SK-MEL-5 (cell line): ENCODE measurements at places on chromosomes 16 and 17. TPM values are rescaled to one million over a fixed set of nuclear protein-coding genes. Genes with fewer than 3 reads are reported as not detected.

GRCh38 chr17:7884581-7885366 is 3.8 kb upstream of the CHD3 start:
- DNase-seq, result no peak

FOXC2 gene
- not detected in 2 replicates for total RNA-seq

GRCh38 chr17:33929181-33929724 is 325.8 kb upstream of the CCL2 start:
- no peak for DNase-seq

SLC38A8 gene
- 9.0 and 11.7 TPM in 2 replicates for total RNA-seq

GRCh38 chr16:4561596-4561995 is 5.5 kb downstream of the C16orf96 start:
- no peak for DNase-seq

CLEC3A gene
- not detected in 2 replicates for total RNA-seq

DNA sequence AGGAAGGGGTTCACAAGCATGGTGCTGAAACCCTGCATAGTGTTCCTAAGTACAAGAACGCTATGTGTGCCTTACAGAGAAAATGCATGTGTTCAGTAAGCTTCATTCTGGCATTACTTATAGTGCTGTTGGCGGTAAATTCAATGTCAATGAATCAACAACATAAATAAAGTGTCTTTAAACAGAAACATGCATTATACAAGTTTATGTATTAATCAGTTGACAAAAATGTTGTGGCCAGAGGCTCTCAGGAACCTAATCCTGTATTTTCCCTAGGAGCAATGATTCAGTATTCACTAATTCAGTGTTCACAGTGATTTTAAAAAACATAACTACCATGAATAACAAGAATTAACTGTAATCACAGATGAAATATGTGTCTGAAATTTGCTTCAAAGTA is 47.1 kb upstream of the MYOCD start:
- DNase-seq, result no peak

TERB1 gene
- not detected in 2 replicates for total RNA-seq

CA4 gene
- total RNA-seq, result not detected in 2 replicates

- DNase-seq, result no peak
These were observed 211.8 kb downstream of the ENGASE start for GRCh38 chr17:79286440-79286839.

KRT31 gene
- not detected in 2 replicates for total RNA-seq

CTRB1 gene
- total RNA-seq, result not detected in 2 replicates

DNA sequence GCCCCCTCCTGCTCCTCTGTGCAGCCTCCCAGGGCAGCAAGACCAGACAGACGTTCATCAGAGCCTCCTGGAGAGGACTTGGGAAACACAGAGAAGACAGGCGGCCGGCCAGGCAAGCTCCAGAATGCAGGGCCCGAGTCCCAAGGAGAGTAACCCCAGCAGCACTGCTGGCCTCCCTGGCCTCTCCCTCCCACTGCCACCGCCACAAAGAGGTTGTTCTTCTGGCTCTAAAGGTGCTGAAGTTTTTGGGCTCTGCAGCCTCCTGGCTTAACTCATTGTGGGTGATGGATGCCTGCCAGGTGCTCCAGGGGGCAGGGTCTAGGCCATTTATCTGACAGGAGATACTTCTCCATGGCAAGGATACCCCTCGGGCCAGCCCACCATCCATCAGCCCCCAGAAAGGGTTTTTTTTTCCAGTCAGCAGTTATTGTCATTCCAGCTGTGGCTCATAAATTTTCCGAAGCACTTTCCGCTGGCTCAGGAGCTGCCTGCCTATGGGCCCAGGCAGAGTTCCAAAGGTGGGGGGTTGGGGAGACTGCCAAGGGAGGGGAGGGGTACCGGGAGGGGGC is 32.0 kb upstream of the MRPS23 start:
- DNase-seq, result no peak

SLC13A2 gene
- not detected in 2 replicates for total RNA-seq

GRCh38 chr17:82000803-82001570 is 21.7 kb downstream of the CENPX start:
- no peak for DNase-seq

DNA sequence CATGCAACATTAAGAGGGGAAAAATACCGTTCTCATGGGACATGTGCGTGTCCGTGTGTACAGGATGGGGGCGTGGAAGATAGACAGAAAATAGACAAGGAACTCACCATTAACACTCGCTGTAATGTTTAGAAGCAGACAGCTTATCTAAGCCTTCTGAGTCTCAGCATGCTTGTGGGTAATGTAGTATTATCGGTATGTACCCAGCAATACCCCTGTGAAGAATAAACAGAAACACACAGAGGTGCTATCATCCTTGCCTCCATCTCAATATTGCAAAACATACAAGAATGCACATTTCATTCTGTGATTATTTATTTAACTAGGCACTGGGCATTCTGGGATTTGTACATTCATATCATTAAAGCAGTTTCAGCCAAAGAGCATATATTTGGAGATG is 42.0 kb upstream of the RBFOX1 start:
- no peak for DNase-seq

- peak; percentile 77 for DNase-seq
These were observed 475.9 kb upstream of the CCL2 start for GRCh38 chr17:33779234-33779591.

- DNase-seq, result no peak
These were observed 6.2 kb downstream of the RPS6KB1 start for GRCh38 chr17:59899099-59899498.

GOT2 gene
- 50.1 and 51.1 TPM in 2 replicates for total RNA-seq

GRCh38 chr17:81681672-81682071 is 1.9 kb downstream of the ARL16 start:
- DNase-seq, result no peak

DNA sequence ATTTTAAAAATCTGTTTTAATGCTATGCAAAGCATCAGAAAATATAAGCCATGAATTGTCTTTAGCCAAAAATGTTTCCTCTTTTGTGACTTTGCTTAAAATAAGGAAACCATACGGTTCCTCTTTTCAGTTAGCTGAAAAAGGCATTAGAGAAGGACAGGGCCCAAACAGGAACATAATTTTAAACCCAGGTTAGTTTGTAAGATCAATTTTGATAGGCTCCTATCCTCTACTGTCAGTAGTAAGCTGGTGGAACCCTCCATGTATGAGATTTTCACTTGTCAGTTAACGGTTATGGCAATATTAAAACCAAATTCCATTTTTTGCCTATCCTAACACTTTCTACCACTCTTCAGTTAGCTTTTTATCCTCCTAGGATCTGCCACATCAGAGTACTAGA is 4.3 kb downstream of the EVI2B start:
- no peak for DNase-seq

DNA sequence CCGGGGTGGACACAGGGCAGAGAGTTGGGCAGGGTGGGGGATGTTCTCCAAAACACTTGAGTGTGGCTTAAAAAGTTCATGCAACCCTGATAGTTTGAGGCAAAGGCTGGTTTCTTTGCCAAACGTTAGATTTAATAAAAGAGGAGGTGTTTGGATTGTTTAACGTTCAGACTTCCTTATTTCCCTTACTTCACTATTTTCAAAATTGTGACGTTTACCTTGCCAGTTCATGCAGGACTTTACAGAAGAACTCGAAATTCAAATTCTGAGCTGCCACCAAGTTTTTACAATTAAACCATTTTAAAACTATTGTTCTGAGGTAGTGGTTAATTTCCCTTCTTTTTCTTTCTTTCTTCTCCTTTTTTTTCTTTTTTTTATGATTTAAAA is 5.5 kb downstream of the SEC14L1 start:
- no peak for DNase-seq

ARL2BP gene
- 52.3 and 55.7 TPM in 2 replicates for total RNA-seq

TP53TG3F gene
- not detected in 2 replicates for total RNA-seq

SAMD14 gene
- 0.03 TPM in 1 of 2 replicates, not detected in the other for total RNA-seq

GALR2 gene
- total RNA-seq, result 0.13 and 1.0 TPM in 2 replicates

DNA sequence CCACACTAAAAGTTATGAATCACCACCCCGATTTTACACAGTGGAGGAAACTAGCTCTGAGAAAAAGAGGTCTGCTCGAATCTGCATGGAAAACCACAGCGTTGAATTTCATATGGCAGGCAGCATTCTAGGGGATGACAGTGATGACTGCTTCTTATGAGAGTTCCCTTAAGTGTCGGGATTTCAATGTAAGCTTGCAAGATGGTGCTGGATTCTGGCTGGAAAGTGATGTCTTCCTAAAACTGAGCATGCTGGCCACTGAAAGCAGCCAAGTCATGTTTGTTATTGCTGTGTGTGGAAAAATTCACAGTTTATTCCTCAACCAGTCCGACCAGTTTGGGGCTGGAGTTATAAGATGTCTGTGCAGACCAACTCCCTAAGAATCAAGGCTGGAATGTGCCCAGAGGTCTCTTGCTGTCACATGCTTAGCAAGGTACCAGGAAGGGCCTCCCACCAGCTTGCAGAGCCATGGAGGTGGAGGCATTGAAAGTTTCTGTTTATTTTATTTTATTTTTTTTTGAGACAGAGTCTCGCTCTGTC is 37.2 kb upstream of the GAN start:
- no peak for DNase-seq

DNA sequence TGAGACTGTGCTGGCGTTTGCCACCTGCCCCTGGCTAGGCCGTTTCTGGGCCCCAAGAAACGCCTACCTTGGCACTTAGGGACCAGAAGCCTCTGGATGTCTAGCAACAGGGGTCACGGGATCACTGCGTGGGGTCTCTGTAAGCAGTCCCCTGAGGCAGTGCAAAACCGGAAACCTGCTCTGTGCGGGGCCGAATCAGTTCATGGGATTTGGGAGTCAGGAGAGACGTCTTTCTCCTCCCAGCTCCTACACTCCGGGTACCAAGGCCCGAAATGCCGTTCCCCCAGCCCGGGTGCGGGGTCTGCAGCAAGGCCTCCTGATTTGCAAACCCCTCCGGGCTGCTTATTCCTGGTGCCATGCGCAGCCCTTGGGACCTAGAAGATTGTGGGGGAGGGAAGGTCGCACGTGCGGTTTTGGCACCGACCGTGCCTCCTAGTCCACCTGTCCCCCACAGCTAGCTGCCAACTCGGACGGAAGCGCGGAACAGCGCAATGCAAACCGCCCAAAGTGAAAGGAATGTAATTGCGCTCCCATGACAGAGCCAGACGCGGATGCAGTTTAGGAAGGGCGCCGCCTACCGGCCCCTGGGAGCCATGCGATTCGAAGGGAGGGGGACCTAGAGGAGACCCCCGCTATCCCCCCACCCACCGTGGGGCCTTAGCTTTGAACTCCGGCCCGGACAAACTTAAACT is 6.5 kb downstream of the IRX5 start:
- no peak for DNase-seq

GRCh38 chr16:71732587-71732986 is 8.1 kb upstream of the PHLPP2 start:
- DNase-seq, result no peak

LITAFD gene
- total RNA-seq, result not detected in 2 replicates

- no peak for DNase-seq
These were observed 19.4 kb upstream of the ENDOV start for GRCh38 chr17:80395402-80396151.
